CD4-positive, CD25-positive, alpha-beta regulatory T cell (primary cell): ENCODE measurements at places on chromosomes 4 and X. TPM values are rescaled to one million over a fixed set of nuclear protein-coding genes. Genes with fewer than 3 reads are reported as not detected.
A peak's percentile ranks its signal among the peaks of the same experiment; 100 is the strongest.

GRCh38 chrX:109125304-109125703 is 356.6 kb downstream of the GUCY2F start:
- no peak overlapping the region for H3K4me3 ChIP-seq
- H3K36me3 ChIP-seq, result no peaks in the 10 kb centered on the region
- H3K27me3 ChIP-seq, result no peaks in the 10 kb centered on the region

DNA sequence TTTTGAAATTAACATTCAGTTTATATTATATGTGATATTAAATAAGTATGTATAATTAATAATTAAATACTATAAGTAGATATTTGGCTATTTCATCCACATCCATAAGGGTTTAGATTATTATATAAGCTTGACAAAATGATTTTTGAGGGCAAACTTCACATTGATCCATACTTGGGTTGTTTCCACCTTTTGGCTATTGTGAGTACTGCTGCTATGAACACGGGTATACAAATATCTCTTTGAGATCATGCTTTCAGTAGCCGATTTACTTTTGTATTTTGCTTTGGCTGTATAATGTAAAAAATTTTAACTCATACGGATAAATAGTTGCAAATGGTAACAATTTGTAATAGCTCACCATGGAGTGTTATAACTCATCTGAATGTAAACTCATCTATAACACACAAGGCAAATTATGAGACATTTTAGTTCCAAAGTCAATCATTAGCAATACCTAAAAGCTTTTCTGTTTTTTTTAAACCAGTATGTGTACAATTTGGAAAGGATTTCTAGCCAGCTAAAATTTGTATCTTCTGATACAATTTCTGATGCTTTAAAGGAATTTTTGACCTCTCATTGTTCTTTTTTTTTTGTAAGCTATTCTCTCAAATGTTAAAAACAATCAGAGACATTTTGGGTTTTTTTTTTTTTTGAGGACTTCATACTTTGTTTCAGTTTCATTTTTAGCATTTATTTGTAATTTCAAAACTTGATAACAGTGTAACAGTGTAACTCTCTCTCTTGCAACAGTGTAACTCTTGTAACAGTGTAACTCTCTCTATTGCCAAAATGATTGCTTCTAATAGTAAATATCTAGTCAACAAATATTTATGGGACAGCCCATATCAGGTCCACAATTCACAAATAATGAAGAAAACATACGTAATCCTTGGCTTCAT is 51.8 kb upstream of the ARX start:
- no peaks in the 10 kb centered on the region for H3K27me3 ChIP-seq
- H3K36me3 ChIP-seq, result no peaks in the 10 kb centered on the region
- H3K4me1 ChIP-seq, result peaks cover 8% of the 10 kb centered on the region

The DCHS2 gene
- total RNA-seq, result not detected

DNA sequence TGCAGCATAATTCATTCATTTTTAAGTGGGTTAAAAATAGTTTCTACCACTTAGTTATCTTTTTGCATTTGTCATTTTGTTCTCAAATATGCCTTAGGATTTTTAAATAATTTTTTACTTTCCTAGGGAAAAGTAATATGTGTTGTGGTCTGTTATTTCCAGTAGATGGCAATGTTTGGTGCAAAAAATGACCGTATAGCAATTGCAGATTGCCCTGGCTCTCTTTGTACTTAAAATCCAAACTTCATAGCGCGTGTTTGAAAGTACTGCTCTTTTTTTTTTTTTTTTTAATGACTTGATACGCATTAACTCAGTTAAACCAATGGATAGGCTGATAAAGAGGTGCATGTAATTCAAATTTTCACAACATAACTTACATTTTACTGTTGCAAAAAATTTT is 74.4 kb upstream of the RBMX start:
- no peaks in the 10 kb centered on the region for H3K36me3 ChIP-seq
- no peak overlapping the region for H3K4me3 ChIP-seq
- H3K4me1 ChIP-seq, result peaks cover 4% of the 10 kb centered on the region
- DNase-seq, result no peak

GRCh38 chrX:65667503-65668376 is at the start of gene MSN:
Gene MSN, plus strand, starts transcription at chrX:65667654. Its CDS starts 188 bp downstream, at chrX:65667842.
- peak within 1 kb of the TSS; percentile 77 for H3K27ac ChIP-seq
- H3K4me3 ChIP-seq, result peak within 1 kb of the TSS; percentile 89
- H3K36me3 ChIP-seq, result peaks cover 4% of the 10 kb centered on the region
- peaks cover 19% of the 10 kb centered on the region for H3K4me1 ChIP-seq

- H3K27ac ChIP-seq, result no peak within 1 kb of the TSS
- H3K4me3 ChIP-seq, result no peak within 1 kb of the TSS
- peaks cover 6% of the 10 kb centered on the region for H3K4me1 ChIP-seq
- no peaks in the 10 kb centered on the region for H3K36me3 ChIP-seq
These were observed at the start of gene OPHN1 for GRCh38 chrX:68433155-68433980. Gene OPHN1, minus strand, starts transcription at chrX:68433495. Its CDS starts 475 bp downstream, at chrX:68433020.
